ENCODE measurements at places on chromosomes 11 and 22. TPM values are rescaled to one million over a fixed set of nuclear protein-coding genes. Genes with fewer than 3 reads are reported as not detected.

CALCA gene
- not detected for total RNA-seq

ANKK1 gene
- not detected for total RNA-seq

NFAM1 gene
- not detected for total RNA-seq

TRPM5 gene
- not detected for total RNA-seq

MPZL2 gene
- total RNA-seq = 14.2 TPM

ADORA2A gene
- total RNA-seq = 3.8 TPM

CLMP gene
- total RNA-seq = 0.22 TPM

CHRM1 gene
- total RNA-seq = not detected

GGTLC2 gene
- not detected for total RNA-seq

BIRC3 gene
- 1.5 TPM for total RNA-seq
